ENCODE measurements at places on chromosomes 12 and 14.

DNA sequence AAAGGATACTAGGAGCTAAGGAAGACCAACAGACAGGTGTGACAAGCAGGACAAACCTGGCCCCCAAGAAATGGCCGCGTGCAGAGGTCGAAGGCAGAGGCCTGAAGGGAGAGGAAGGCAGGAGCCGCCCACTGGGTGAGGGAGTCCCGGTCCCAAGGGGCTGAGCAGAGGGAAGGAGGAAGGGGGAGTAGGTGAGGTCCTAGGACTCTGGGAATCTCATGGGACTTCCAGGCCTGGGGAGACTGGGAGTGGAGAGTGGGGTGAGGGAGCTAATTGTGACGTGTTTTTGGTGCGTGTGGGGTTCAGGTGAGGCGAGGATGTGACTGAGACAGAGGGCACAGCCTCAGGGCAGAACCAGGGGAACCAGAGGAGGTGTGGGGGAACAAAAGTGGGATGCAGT, 11.7 kb upstream of the FLVCR2 start:
- no peak for DNase-seq

DNA sequence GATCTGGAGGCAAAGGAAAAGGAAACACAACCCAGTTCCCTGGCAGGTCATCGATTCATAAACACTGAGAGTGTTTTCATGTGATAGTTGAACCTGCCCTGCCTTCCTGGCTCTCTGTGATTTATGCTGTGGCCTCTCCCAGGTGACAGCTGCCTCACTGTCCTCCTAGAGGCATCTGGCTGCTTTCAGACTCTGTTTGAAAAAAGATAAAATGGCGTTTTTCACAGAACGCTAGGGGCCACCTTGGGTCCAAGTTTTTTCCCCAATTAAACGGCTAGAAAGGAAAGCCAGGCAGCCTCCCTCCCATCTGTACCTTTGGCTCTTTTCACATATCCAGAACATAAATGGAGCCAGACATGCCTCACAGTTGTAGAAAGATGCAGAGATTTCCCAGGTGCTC, 252.6 kb upstream of the CCDC196 start:
- DNase-seq = no peak

GRCh38 chr12:76032043-76032981, 736 bp upstream of the PHLDA1 start:
- peak; percentile 47 for DNase-seq

GRCh38 chr14:24397639-24398292, 1.0 kb upstream of the NYNRIN start:
- DNase-seq = no peak

DNA sequence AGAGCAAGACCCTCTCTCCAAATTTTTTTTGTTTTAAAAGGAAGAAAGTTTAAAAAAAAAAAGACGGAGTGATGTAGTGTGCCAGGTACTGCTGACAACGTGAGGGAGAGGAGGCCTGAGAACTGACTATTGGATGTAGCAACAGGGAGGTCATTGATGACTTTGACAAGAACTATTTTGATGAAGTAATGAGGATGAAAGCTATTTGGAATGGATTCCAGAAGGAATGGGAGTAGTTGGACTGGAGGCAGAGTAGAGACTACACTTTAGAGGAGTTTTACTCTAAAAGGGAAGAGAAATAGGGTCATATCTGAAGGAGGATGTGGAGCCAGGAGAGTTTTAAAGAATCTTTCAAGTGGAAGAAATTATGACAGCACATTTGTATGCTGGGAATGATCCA, 27.8 kb upstream of the SLC38A2 start:
- no peak for DNase-seq

DNA sequence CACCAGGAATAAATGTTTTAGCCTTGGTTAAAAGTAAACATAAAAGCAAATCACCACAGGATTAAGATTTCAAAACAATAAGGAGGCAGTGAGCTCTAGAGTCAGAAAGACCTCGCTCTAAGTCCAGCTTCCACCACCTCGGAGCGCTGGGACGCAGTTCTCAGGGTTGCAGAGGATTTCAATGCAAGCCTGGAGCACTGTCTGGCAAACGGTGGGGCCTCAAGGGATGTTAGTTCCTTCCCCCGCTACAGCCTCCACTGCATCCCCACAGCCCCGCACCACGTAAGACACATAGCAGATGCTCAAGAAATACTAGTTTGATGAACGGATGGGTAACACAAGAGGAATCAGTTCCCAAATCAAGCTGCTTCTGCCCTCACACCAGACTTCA, 39.3 kb upstream of the TMCC3 start:
- no peak for DNase-seq

DNA sequence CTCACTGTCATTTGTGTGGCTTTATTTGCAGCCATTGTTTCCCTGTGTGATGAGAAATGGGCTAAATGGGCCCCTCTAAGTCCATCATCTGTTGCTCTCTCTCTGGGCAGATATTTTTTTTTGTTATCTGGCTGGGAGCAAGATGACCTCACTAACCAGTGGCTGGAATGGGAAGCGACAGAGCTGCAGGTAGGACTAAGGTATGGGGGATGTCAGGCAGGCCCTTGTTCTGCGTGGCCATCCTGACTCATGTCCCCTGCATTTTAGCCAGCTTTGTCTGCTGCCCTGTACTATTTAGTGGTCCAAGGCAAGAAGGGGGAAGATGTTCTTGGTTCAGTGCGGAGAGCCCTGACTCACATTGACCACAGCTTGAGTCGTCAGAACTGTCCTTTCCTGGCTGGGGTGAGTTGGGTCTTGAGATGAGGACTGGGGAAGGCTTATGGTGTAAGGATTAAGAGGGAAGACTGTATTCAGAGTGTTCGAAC, 1.3 kb downstream of the MARS1 start:
- no peak for DNase-seq

DNA sequence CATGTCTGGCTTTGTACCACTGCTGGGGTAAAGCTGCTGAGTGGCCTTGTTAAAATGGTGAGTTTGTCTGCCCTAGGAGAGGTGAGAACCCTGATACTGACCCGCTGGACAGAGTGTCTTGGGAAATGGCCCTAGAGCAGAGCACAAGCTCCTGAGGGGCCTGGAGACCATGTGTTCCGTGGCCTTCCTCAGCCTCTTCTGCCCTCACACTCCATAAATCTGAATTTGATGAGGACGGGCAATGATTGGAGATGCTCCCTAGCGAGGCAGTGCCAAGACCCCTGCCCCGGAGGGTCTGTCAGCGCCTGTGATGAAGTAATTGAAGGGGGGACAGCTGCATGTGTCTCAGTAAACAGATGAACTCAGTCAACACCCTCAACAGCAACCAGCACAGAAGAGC, 54.1 kb downstream of the KCNA5 start:
- no peak for DNase-seq

- DNase-seq = no peak
These were observed 47.8 kb downstream of the ATL1 start for GRCh38 chr14:50607761-50608160.

DNA sequence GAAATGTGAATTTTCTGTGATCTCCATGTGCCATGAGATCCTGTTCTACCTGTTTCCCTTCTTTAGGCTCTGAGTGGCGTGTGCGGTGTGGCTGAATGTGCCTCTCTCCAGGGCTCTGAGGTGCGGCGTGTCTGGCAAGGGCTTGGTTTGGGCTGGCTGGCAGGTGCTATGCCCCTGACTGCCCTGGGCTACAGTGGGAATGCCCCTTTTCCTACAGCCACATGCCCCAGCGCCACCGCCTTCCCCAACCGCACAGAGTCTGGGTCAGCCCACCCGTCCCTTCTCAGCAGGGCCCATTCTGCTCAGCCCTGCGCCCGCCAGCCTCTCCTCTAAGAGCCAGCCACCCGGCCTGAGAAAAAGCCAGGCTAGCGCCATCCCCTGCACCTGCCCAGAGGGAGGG, 24.7 kb downstream of the BTBD6 start:
- no peak for DNase-seq

- no peak for DNase-seq
These were observed 125.6 kb downstream of the RGS6 start for GRCh38 chr14:72057701-72058285.

DNA sequence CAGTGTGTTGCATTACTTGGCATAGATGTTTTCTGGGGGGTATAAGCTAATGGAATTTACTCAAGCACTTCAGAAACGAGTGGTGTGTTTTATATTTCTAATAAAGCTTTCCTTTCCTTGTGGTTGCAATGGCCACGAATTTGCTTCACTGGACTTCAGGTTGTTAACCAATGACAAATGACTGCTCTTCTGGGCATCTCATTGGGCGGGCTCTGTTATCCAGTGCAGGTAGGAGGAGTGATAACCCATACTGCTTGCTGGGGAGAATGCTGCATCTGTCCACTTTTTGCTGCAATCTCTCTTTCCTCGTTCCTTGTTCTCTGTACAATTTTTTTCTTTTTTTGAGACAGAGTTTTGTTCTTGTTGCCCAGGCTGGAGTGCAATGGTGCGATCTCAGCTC, 80.0 kb upstream of the RPH3A start:
- DNase-seq = no peak

Measured in hematopoietic multipotent progenitor cell treated with erythropoietin and hydrocortisone succinate and interleukin-3 and kit ligand, for 15 days (in vitro differentiated cells).